ENCODE measurements at places on chromosomes 11 and 22.

- no peak for DNase-seq
Measured at GRCh38 chr22:28801845-28802594, 1.7 kb upstream of the XBP1 start.

GRCh38 chr11:9201372-9202162 lies 63.6 kb downstream of the DENND5A start:
- no peak for DNase-seq

GRCh38 chr11:4044976-4045646 lies 49.5 kb upstream of the RRM1 start:
- no peak for DNase-seq

GRCh38 chr11:22930816-22931594 lies 70.7 kb upstream of the CCDC179 start:
- DNase-seq = no peak

DNA sequence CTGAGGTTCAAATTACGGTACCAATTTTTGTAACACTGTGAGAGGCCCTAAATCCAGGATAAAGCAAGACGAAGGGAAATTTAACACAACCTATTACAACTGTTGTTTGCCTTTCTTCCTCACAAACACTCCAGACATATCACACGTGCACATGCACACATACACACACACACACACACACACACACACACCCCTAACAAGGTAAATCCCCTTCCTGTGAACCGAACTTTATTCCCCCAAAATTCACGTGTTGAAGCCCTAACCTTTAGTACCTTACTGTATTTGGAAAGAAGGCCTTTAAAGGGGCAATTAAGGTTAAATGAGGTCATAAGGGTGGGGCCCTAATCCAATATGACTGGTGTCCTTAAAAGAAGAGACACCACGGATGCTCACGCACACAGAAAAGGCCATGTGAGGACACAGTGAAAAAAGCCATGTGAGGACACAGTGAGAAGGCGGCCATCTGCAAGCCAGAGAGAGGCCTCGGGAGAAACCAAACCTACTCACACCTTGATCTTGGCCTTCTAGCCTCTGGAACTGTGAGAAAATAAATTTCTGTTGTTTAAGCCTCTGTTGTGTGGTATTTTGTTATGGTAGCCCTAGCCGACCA lies 1.8 kb downstream of the SERGEF start:
- no peak for DNase-seq

GRCh38 chr22:49296561-49296960 lies 531.1 kb downstream of the BRD1 start:
- no peak for DNase-seq

- DNase-seq = no peak
Measured at GRCh38 chr11:115455613-115456012, 48.6 kb downstream of the CADM1 start.

- no peak for DNase-seq
Measured at GRCh38 chr11:35274909-35275785, 136.2 kb downstream of the CD44 start.

- peak; percentile 62 for DNase-seq
Measured at GRCh38 chr22:44347080-44347479, 34.3 kb upstream of the SHISAL1 start.

DNA sequence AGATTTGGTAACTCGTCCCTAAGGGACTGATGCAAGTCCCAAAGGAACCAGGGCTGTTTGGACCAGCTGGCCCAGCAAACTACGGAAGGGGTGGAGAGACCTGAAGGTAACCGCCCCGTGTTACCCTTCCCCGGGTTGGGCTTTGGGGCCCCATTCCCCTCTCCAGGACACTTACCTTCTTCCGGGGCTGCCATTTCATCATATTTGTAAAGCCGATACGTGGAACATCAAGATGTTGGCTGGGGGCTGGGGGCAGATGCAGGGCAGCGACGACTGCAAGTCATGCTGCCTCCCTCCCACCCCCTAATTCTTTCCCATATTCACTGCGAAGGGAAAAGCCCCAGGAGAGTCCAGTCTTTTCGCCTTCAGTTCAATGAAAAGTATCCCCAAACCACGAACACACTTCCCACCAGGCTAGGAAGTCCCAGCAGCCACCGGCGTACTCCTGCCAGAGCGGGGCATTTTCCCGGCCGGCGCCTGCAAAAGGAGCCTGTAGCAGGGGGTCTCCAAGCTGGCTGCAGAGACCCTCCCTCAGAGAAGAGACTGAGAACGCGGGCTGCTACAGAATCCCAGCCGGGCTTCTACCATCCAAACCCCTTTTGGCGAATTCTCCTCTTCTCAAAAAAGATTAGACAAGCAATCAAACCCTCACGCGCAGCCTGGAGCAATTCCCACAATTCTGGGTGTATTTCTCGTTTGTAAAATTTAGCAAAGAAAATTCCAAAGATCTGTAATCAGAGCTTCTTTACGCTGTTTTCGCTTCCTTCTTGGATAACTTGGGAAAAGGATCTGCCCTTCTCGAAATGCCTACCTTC lies 236.7 kb downstream of the TTC28 start:
- DNase-seq = no peak

- peak; percentile 80 for DNase-seq
Measured at GRCh38 chr11:82012276-82012675, 721.4 kb downstream of the FAM181B start.

GRCh38 chr22:45871721-45872120 lies 105.2 kb downstream of the WNT7B start:
- DNase-seq = no peak

GRCh38 chr11:83736684-83737083 lies 450.5 kb upstream of the CCDC90B start:
- DNase-seq = no peak

GRCh38 chr22:17890245-17890671 lies 116.0 kb upstream of the BID start:
- DNase-seq = peak; percentile 42

DNA sequence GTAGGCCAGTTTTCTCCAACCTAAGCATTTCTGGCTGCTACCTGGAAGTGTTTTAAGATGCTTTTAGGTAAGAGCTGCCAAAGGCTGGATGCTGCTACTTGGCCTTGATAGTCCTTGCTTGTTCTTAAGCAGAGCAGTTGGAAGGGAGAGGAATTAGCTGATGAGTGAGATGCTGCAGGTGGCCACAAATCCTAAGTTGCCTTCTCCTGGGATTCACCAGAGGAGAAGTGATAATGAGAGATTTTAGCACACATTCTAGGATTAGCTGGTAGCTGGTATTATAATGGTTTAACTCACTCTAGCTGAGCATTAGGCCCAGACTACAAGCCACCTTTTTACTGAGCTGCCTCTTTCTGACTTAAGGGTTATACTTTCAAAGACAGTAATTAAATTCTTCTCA lies 442.9 kb upstream of the RAG2 start:
- no peak for DNase-seq

GRCh38 chr11:32310214-32310601 lies 125.1 kb downstream of the WT1 start:
- DNase-seq = peak; percentile 75

DNA sequence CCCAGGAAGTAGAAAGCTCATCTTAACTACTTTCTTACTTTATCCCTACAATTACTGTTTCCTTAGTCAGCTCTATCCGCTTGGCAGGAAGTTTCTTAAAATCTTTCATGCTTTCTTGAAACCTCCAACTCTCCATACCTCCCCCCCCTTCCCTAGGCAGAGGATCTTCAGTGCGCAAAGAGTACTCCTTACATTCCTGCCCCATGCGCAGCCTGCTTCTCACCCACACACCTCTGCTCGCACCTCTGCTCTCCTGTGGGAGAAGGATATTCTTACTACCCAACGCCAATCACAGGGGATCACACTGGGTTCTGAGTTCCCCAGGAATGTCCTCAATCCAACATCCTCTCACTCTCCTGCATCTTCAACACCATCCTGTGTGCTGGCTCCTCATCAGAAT lies 12.3 kb downstream of the TCF20 start:
- DNase-seq = peak; percentile 6

- DNase-seq = no peak
Measured at GRCh38 chr11:73175551-73176144, 33.5 kb upstream of the FCHSD2 start.

- no peak for DNase-seq
Measured at GRCh38 chr11:96323642-96323985, 19.4 kb downstream of the MAML2 start.

DNA sequence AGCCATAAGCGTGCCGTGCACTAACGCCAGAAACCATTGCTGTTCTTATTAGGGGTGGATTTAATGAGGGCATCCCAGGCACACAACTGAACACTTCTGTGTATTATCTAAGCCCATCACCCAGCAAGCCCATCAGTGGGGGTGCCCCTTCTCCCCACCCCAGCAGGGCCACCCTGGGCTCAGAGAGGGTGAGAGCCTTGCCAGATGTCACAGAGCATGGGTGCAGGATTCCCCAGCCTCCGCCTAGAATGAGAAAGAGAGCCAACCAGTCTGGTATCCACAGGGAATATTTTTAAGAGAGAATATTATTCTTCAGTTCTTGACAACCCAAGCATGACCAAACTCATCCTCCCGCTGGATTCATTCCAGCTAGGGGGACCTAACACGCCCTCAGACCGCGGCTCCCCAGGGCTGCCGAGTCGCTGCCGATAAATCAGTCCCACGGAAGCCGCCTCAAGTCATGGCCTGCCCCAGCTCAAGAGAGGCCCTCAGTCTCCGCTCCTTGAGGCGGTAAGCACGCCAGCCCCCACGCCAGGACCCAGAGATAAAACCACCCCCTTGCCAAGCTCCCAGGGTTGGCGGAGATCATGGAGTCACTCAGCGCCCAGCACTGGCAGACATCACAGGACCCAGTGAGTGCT lies 47.2 kb downstream of the MN1 start:
- peak; percentile 43 for DNase-seq

DNA sequence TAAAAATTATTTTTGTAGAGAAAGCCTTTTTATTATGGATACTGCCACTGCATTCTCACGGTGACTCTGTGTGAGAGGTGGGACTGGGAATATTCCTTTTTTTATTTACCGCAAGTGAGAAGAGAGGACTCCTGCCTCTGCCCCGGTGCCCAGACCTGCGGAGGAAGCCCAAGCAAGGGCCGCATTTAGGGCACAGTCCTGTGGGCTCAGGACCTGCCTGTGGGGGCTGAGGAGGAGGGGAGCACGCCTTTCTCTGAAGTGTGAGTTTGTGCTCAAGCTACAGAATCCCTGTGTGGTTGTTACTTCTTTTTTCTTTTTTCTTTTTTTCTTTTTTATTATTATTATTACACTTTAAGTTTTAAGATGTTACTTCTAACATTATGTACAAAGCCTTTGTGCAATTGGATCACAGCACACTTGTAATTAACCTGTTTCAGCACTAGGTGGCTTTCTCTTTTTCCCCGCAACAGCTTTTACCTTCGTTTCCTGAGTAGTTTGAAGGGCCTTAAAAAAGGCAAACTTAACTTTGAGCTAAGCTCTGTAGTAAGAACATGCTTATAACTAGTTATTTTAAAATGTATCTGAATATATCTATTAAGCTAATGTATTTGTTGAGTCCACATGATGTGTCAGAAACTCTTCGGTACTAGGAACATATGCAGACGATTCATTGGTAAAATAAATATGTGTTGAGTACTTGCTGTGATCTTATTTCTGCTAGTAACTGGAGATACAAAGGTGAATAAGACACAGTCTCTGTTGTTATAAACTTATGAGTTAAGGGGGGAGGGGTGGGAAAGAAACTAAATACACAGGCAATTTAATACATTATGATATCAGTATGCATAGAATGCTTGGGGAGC lies 18.3 kb downstream of the AMOTL1 start:
- DNase-seq = peak; percentile 46

GRCh38 chr22:47043835-47044721 lies 281.6 kb downstream of the TBC1D22A start:
- DNase-seq = peak; percentile 47

- peak; percentile 24 for DNase-seq
Measured at GRCh38 chr11:103586756-103587155, 449.7 kb upstream of the DDI1 start.

DNA sequence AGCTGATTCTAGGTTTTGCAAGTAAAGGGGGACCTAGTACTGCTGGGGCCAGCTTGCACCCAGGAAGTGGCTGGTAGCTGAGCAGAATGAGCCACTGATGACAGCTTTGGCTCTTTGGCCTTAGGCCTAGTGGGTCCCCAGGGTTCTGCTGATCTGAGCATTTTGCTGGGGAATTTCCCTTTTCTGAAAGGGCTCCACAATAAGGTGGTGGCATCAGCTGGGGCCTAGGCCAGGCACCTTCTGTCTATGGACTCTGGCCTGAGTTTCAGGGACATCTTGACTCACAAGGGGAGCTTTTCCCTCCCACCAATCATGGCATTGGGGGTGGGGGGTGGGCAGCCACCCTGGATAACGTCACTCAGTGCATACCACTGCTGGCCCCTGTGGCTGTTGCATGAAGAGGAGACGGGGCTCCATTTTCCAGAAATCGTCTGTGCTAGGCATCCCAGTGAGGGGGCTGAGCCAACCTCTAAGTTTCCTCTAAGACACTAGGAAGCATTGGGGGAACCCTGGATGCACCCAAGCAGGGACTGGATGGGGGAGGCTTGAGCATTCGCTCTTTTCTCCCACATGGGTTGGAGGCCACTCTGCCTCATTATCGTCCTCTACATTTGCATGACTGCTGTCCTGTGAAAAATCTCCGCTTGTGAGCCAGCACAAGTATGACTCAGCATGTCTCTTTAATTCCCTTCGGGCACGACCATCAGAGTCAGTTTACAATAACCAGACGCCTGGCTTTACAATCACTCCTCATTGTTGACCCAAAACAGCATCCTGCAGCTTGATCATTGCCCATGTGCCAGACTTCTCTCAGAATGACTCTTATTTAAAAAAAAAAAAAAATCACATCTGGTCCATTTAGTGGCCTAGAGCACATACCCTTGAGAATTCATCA lies 145.0 kb upstream of the THY1 start:
- peak; percentile 30 for DNase-seq

DNA sequence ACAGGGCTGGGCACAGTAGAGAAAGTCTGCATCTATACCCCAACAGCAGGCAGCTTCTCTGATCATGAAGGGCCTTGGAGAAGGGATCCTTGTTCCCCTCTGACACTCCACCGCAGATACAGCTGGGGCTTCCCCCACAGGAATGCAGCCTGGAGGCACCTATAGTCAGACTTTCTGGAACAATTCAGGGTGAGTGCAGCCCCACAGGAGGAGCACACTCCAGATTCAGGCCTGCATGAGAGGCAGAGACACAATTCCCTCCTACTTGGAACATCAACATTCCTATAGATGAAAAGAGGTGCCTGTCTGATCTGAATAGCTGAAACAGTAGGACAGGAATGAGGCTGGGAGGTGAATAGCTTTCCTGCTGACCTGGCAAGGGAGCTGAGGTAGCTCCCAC lies 1298.0 kb upstream of the CNTN5 start:
- DNase-seq = no peak

Measured in kidney glomerular epithelial cell (primary cell).